ENCODE measurements at places on chromosomes 4 and X.
A peak's percentile ranks its signal among the peaks of the same experiment; 100 is the strongest.

- DNase-seq, result no peak
Observed at GRCh38 chr4:926538-926937, 5.6 kb downstream of the GAK start.

GRCh38 chr4:154044108-154044531 lies 255.2 kb upstream of the SFRP2 start:
- no peak for DNase-seq

DNA sequence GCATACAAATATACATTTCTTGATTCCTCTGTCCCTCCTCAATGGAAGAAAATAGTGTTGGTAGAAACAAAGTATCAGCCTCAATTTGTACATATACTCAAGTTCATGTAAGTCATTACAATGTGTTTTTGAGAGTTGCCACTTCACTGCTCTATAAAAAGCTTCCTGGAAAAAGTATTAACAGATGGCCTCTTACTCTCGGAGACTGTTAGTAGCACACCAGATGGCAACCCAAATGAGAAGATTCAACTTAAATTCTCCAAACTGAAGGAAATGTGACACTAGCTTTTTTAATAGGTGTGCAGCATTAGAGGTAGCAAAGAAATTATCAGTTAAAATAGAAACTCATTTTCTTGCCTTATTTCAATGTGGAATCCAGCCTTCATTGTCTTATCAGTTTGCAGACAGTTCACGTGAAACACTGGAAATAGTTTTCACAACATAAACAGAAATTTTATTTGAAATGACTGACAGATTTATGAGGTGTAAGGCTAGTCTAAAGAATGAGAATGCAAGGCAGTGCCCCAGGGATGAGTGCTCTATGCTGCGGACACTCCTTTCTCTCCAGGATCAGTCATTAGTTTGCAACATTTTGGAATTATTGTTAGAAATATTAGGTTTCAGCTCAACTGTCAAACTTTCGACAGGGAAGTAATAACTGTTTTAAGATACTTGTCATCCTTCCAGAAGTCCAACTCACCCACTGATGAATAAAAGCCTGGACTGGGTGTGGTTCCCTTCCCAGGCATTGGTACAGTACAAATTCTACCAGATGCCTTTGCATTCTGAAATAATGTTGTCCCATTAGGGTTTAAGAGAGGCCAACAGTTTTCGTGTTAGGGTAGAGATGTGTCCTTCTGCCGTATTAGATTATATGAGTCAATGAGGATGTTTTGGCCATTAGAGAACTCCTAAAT lies 50.9 kb downstream of the IDS start:
- peak; percentile 6 for DNase-seq

DNA sequence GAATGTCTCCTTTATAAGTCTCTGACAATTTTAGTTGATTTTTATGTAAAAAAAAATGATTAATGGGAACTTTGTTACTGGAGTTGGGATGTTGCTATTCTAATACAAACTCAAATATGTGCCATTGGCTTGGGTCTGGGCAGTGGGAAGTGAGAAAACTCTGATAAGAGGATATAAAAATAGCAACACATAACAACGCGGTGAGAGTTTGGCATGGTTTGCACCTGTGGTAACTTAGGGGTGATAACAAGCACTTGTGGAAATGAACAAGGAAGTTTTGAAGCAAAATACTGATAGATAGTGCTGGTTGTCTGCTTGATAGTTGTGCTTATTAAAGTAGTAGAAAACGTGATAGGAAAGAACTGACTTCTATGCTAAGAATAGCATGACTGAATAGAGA lies 743.3 kb upstream of the AGA start:
- no peak for DNase-seq

DNA sequence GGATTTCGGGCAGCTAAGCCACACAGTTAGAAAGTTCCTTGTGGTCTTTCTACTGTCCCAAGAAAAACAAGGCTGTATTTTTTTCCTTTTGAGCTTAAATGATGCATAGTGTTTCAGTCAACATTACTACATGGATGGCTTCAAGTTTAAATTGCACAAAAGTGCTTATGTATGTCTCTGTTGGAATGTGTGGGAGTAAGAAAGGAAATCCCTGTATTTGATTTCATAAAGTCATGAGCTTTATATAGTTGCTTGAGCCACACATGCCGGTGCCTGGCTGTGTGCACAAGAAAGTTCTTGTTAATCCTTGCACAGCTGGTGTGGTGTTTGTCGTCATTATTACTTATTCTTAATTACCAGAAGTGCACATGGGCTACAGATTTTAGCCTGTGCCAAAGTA lies 262.2 kb downstream of the ARHGAP10 start:
- DNase-seq, result peak; percentile 21

DNA sequence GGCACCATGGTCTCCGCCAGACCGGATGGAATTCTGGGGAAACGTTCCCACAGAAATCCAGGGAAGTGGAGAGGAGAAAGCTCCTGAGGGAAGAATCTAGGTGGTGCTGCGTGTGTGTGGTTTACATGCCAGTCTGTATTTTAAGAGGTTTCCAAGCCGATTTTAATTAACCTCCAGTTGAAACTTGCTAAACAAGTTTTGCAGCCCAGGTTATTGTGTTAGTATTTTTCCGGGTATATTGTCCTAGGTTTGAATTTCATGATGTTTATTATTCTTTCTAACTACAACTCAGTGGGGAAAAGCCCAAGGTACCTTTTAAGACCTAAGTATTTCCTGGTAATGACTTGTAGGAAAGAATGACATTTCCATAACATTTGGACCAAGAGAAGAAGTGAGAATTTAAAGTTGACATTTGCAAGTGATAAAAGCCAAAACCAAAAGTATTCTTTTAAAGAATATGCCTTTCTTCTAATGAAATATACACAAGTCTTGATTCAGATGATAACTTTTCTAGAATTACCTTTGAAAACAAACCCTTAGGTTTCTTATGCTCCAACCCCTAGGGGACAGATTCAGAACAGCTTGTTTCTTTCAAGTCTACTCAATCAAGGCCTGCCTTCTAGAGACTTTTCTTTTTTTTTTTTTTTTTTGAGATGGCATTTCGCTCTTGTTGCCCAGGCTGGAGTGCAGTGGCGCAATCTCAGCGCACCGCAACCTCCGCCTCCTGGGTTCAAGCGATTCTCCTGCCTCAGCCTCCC lies 14.6 kb downstream of the SAT1 start:
- no peak for DNase-seq

DNA sequence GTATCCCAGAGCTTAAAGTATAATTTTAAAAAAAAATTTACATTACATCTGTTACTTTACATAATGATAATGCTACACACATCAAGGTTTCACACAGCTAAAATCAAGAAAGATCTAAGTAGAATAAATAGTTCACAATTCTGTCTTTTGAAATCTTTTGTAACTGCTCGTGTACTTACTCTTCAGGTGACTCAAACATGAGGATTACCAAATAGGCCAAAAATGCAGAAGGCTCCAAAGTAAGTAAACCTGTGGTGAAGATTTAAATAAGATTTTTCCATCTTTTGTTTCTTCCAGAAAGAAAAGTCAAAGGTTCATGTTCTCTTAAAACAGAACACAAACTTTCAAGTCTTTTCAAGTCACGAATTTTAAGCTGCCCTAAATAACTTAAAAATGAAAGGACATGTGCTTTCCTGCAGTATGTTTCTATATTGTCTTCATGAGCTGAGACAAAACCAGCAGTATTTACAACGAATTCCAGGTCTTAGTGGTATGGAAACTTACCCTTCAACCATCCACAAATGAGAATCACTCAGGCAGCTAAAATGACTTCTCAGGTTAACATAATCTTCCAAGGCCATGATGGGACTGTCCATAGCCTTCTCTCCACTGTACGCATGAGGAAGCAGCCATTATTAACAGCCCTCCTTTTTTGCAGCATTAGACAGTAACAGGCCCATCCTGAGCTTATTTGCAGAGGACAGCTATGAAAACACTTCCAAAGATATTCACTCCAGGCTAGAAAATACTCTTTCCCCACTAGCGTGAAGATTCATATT lies 172.8 kb upstream of the EDNRA start:
- no peak for DNase-seq

GRCh38 chrX:102966701-102967100 lies 29.6 kb downstream of the RAB40AL start:
- DNase-seq, result peak; percentile 83

- DNase-seq, result no peak
Observed at GRCh38 chr4:48904101-48904500, 2.5 kb downstream of the OCIAD2 start.

DNA sequence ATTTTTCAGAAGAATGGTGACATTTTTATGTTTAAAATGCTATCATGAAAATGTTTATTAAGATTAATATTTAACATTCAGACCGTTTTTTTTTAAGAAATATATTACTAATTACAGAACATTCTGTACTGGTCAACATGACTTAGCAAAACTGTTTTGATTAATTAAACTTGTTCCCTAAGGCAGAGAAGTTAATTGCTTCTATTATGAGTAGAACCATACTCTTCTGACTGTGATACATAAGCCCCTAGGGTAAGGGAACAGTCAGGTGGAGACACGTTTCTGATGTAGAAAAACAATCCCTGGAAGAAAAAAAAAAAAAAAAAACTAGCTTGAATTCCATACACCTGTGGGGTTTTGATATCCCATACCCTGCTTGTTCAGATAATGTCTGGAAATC lies 97.4 kb downstream of the GPM6A start:
- no peak for DNase-seq

DNA sequence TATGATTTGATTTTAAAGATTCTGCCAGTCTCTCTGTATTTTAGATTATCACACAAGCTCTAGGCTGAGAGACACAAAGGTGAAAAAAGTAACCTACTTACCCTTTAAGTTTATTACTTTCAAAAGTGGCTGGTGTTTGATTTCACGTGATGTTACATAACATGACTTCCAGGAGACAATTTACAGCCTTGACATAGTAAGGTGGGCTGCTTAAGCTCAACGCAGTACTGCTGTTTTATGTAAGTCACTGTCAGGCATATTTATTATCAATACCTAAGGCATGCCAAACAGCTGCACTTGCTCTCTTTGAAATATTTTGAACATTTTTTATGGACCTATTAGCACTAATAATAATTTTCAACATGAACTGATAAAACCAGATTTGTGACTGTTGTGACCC lies 451.5 kb upstream of the FAM241A start:
- no peak for DNase-seq

DNA sequence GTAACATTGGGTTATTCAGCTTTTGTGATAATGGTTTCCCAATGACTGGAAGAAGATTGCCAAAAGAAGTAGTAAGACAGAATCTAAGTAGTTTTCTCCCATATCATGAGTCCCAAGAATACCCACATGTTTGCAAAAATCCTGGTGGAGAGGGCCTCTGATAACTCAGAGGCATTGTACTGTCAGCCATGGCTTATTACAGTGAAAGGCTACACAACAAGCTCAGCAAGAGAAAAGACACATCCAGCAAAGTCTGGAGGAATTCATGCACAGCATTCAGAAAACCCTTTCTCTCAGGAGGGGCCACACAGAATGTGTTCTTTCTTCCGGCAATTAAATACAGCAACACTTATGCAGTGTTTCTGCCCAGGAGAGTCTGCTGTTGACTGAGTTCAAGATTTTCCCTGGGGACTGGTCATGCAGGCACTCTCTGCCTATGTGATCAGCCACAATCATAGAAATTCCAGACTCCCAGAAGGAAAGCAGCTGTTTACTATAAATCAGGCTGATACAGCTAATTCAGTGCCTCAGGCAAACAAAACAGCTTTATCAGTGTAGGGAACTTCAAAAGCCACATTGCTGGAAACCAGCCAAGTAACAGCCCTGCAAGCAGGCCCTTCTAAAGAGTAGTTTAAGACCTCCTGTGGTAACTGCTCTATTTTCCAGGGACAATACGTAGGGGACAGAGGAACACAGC lies 937.1 kb downstream of the CCSER1 start:
- DNase-seq, result peak; percentile 13

Measured in fibroblast of skin of back (primary cell).